ENCODE measurements at places on chromosomes 16 and 17. TPM values are rescaled to one million over a fixed set of nuclear protein-coding genes. Genes with fewer than 3 reads are reported as not detected.

Gene FBXO31
- total RNA-seq: 33.3 TPM

Gene ITGB4
- 0.29 TPM for total RNA-seq

Gene TNFRSF13B
- total RNA-seq: not detected

Gene C17orf50
- total RNA-seq: not detected

Gene IL17C
- total RNA-seq: 0.29 TPM

Data from osteoblast (primary cell).